Urinary bladder (tissue), 4 donors: ENCODE measurements at places on chromosomes 11 and 22.

- no peak for DNase-seq
Observed at GRCh38 chr11:94738746-94739145, 29.4 kb upstream of the AMOTL1 start.

- DNase-seq = no peak
Observed at GRCh38 chr22:46031557-46031956, 54.6 kb upstream of the WNT7B start.

DNA sequence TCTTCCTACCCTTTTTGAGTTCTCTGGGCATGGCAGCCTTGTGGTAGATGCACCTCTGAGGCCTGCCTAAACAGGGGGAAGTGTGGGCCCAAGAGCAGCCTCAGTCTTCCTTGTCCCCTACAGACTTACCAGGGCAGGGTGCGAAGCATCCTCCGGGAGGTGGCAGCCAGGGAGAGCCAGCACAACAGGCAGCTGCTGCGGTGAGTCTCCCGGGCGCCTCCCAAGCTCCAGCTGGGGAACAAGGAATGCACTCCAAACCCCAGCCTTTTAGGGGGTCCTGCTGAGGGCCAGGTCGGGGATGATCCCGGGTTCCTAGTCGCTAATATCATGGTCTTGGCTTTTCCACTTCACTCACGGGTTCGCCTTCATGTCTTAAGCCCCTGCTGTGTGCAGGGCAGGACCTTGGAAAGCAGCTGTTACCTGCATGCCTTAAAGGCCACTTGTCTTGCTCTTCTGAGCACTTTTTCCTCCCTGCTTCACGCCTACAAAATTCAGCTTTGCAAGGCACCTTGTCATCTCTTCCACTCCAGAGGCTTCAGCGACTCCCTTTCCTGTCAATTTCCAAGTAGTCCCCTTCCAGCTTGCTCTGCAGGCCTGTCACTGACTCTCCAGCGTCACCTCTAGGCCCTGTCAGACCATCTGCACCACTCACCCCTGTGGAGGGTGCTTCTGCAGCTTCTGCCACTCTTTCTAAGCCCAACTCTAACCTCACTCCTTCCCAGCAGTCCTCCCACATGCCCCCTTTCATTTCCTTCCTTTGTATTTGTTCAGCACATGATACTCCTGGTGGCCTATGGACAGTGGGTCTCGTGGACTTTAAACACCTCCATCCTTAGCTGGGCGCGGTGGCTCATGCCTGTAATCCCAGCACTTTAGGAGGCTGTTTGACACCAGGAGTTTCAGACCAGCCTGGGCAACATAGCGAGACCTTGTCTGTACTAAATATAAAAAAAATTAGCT, 57.0 kb downstream of the PISD start:
- DNase-seq = no peak

DNA sequence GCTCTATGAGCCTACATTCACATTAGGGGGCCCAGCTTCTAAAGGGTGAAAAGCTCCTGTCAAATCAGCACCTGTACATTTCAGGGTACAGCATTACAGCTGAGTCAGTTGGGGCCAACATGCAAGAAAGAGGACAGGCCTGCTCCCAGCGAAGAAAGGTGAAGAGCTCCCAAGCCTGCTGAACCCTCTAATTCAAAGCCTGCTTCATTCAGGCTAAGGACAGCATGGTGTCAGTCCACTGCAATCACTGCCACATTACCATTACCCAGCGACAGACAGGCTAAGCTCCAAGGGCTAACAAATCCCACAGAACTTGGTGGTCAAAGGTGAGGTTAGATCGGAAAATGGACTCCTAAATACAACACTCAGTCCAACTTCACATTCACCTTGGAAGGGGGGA, 65.4 kb upstream of the CHRM4 start:
- no peak for DNase-seq

DNA sequence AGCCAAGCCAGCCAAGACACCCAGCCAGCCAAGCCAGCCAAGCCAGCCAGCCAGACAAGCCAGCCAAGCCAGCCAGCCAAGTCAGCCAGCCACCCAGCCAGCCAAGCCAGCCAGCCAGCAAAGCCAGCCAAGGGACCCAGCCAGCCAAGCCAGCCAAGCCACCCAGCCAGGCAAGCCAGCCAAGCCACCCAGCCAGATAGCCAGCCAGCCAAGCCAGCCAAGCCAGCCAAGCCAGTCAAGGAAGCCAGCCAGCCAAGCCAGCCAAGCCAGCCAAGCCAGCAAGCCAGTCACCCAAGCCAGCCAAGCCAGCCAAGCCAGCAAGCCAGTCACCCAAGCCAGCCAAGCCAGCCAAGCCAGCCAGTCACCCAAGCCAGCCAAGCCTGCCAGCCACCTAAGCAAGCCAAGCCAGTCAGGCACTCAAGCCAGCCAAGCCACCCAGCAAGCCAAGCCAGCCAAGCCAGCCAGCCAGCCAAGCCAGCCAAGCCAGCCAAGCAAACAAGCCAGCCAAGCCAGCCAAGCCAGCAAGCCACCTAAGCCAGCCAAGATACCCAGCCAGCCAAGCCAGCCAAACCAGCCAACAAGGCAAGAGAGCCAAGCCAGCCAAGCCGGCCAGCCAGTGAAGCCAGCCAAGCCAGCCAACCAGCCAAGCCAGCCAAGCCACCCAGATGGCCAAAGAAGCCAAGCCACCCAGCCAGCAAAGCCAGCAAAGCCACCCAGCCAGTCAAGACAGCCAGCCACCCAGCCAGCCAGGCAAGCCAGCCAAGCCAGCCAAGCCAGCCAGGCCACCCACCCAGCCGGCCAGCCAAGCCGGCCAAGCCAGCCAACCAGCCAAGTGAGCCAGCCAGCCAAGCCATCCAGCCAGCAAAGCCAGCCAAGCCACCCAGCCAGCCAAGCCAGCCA, 33.3 kb downstream of the CCT8L2 start:
- no peak for DNase-seq

DNA sequence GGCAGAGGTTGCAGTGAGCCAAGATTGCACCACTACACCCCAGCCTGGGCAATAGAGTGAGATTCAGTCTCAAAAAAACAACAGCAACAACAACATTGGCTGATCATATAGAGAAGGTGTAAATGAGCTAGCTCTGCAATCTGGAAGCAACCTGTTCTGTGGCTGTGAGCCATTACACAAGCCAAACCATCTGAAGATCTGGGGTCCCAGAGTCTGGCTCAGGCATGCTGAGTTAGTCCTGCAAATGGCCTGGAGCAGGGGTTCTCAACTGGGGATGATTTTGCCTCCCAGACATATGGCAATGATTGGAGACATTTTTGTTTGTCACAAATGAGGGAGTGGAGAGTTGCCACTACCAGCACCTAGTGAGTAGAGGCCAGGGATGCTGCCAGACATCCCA, 42.3 kb upstream of the RAB1B start:
- no peak for DNase-seq

DNA sequence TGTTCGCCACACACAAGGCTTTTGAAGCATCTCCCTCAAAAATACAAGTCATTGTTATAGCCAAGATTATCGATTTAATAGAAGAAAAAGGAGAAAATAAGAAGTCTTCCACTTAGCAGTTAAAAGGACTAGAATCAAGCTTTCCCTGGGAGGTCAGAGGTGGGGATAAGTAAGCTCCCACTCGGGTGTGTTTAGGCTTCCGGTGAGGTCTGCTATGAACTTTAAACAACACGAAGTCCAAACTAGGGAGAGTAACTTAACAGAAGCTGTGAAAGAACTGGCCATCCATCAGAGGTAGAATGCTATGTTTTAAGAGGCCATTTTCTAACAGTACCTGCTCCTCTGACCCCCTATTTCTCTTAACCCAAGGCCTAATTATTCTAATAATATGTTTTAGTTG, 91.4 kb upstream of the APOA1 start:
- DNase-seq = no peak

DNA sequence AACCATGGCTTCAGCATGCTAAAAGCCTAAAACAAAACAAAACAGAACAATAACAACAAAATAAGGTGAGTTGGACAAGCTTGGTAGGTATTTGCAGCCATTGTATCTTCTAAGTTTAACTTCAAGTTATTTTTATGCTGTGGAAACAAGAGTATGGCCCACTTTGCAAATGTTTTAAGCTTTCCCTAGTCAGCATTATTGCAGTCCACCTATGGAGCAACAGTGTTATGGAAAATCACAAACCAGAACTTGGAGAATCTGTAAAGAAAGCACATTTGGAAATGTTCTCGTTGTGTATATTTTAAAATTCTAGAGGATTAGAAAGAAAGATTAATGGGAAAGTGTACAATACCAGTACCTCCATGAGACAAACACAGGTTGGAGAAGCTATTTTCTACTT, 7.4 kb upstream of the SLC5A12 start:
- no peak for DNase-seq

GRCh38 chr11:70371241-70371640, 27.1 kb upstream of the CTTN start:
- no peak for DNase-seq

DNA sequence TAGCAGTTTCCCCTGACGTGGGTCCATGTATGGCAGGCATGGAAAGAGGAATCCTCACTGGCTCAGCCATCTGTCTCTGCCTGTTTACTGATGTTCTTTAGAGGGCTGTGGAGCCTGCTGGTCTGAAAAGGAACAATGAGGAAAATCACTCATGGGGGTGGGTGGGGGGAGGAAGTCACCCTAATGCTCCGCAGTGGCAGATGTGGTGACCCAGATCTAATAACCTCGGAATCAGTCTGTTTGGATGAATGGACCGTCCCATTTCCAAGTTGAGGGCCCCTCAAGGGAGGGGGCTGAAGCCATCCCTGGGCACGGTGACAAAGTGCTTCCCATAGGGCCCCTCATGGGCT, 4.4 kb downstream of the BCR start:
- DNase-seq = no peak

- DNase-seq = no peak
Observed at GRCh38 chr22:36424901-36425579, 37.3 kb upstream of the MYH9 start.

DNA sequence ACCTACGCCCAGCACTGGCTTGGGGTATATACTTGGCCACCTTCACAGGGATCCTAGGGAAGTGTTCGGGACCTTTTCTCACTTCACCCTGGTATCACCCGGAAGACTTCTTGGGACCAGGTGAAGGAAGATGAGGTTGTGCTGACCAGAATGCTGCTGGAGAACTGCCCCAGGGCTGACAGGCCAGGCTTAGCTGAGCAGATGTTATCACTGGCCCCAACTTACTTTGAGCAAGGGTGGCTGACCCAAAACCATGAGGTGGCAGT, 4.5 kb downstream of the FTH1 start:
- no peak for DNase-seq

GRCh38 chr11:110026858-110027626, 66.2 kb upstream of the ZC3H12C start:
- no peak for DNase-seq

- no peak for DNase-seq
Observed at GRCh38 chr11:132821499-132821898, 710.8 kb downstream of the OPCML start.

DNA sequence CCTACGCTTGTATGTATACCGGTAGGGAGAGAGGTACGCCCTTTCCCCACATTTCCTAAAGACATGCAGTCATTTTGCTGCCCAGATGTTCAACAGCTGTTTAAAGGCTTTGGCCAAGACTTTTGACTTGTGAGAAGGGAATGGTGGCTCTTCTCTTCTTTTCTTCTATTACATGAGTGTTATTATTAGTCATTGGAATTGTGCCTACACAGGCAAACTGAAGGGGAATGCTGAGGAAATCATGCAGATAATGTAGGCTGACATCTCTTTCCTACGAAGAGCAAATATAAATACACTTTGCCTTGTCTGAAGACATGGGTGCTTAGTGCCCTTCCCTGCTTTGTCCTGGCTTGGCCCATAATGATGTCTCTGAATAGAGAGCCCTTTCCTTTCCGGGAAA, 194.3 kb upstream of the NARS2 start:
- no peak for DNase-seq

DNA sequence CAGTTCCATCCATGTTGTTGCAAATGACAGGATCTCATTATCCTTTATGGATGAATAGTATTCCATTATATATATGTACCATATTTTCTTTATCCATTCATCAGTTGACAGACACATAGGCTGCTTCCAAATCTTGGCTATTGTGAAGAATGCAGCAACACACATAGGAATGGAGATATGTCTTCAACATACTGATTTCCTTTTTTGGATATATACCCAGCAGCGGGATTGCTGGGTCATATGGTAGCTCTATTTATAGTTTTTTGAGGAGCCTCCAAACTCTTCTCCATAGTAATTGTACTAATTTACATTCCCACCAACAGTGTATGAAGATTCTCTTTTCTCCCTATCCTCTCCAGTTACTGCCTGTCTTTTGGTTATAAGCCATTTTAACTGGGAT, 383.9 kb upstream of the CHORDC1 start:
- no peak for DNase-seq

- no peak for DNase-seq
Observed at GRCh38 chr11:112132737-112133136, 31.2 kb downstream of the IL18 start.

DNA sequence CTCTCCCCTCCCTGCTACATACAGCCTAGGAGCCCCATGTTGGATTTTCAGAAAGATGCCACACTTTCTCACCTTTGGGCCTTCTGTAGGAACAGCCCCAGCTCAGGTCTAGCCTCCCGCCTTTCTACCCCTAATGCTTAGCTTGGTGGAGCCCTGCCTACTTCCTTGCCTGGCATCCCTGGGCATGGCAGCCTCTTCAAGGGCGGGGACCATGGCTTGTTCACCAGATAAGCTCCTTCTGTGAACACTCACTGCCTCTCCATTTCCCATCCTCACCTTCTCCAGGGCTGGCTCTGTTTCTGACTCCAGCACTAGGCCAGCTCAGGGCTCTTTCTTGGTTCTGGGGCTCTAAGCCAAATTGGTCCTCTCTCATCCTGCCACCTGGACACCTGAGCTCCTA, 1.4 kb downstream of the SEPTIN3 start:
- no peak for DNase-seq

DNA sequence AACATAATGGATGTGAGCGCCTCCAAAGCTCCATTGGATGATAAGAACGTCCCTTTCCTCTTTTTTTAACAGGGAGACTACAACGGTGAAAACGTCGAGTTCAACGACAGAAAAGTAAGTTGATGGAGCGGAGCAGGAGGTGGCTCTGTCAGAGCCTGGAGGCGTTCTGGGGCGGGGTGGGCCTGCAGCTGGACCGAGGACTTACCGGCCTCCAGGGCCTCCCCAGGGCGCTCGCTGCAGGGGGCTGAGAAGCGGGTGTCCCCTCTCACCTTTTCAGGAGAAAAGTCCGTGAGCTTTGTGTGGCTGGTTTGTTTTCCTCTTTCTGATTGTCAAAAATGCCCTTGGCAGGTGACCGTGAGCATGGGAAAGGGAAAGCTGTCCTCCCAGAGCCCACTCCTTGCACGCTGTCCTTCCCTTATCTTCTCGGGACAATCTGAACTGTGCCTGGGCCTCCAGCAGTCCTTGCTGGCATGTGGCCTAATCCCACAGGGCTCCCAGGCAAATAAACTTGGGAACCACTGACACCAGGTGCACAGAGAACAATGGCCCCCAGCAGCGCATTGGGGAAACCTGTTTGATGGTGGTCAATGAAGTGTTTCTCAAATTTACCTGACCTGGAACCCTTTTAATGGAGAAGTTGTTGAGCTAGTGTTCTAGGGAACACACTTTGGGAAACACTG, 38.4 kb downstream of the ANO1 start:
- no peak for DNase-seq

GRCh38 chr11:115267871-115268270, 236.3 kb downstream of the CADM1 start:
- no peak for DNase-seq
